ENCODE measurements at places on chromosomes 12 and 14.

- no peak for DNase-seq
Measured at GRCh38 chr14:67773844-67774377, 42.5 kb downstream of the ZFYVE26 start.

DNA sequence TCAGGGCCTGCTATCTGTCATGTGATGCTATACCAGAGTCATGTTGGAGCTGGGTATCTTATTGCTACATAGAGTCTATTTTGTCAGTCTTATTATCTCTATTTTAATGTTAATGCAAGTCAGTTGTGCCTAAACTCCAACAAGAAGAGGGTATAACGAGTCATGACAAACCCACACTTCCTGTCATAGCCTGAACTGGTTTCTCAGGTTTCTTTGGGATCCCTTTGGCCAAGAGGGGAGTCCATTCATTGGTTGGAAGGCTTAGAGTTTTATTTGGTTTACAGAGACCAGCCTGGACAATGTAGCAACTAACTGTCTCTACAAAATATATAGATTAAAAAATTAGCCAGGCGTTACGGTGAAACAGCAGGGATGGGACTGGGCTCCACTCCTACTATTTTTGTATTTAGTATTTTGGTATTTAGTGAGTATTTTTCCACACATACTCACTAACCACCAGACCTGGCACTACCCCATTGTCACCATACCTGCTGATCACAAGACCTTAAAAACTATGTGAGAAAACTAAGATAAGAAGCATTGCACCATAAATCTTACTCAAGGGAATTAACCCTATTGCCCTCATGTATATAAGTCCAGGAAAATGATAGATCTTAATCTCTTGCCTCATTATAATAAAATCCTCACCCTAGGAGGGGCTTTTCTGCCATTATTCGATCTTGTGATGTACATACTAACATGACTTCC lies 387.5 kb downstream of the IPO8 start:
- DNase-seq = no peak

DNA sequence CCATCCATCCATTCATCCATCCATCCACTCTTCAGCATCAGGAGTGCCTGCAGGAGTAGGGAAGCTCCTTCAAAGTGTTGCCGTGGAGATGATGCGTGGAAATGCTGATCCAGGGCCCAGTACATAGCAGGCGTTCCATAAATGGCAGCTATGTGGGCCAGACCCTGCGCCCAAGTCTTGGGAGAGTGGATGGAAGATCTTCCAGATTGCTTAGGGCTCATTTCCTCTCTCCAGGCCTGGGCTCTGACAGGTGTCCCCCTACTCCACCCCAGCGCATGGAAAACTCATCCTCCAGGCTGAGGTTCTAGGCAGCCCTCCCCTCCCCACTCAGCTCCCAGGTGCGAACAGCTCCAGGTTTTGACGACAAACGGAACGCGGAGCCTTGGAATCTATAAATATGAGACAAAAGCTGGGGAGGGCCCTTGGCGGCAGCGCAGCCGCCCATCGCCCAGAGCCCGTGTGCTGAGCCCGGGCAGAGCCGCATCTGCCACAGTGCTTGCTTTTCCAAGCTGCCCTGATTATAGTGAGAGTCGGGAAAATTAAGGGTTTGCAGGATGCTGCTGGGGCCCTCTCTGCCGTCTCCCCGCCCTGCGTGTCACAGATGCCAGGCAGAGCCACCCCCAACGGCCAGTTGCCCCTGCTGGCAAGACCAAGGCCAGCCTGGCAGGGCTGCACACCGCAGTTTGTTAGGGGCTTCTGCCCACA lies 1.6 kb downstream of the BEGAIN start:
- no peak for DNase-seq

- DNase-seq = no peak
Measured at GRCh38 chr12:115869604-115870003, 407.9 kb downstream of the MED13L start.

DNA sequence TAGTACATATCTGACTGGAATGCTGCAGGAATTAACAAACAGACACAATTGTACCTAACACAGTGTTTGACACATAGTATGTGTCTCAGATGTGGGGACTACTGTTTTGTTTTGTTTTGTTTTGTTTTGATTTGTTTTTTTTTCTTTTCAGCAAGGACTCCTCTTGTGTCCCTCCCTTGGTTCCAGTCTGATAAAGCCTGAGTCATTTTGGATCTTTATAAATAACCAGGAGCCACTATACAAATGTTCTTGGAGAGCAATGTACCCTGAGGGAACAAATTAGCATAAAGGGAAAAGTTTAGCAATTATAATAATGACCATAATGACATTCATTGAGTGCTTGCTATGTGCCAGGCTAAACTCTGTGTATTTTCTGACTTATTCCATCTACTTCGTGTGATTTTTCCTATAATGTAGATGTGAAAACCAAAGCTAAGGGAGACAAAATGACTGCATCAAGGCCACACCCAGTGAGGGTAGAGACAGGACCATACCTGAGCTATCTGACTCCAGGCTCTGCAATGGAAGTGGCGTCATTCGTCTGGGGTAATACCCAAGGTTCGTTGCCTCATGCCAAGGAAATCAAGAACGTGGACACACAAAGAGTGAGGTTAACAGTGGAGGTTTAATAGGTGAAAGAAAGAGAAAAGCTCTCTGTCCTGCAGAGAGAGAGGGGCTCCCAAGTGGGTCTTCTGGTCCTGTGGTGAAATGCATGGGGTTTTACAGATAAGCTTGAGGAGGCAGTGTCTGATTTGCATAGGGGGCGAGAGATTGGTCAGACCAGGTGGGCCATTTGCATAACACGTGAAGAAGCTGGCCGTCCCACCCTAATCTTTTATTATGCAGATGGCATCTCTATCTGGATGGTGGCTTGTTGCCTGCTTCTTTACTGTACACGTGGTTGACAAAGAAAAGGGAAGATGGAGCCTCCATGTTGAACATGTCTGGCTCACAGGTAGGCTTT lies 285.5 kb upstream of the SFSWAP start:
- DNase-seq = no peak

Data from activated CD8-positive, alpha-beta memory T cell treated with anti-CD3 and anti-CD28 coated beads for 24 hours (primary cell).